ENCODE measurements at places on chromosomes 5 and 9.

DNA sequence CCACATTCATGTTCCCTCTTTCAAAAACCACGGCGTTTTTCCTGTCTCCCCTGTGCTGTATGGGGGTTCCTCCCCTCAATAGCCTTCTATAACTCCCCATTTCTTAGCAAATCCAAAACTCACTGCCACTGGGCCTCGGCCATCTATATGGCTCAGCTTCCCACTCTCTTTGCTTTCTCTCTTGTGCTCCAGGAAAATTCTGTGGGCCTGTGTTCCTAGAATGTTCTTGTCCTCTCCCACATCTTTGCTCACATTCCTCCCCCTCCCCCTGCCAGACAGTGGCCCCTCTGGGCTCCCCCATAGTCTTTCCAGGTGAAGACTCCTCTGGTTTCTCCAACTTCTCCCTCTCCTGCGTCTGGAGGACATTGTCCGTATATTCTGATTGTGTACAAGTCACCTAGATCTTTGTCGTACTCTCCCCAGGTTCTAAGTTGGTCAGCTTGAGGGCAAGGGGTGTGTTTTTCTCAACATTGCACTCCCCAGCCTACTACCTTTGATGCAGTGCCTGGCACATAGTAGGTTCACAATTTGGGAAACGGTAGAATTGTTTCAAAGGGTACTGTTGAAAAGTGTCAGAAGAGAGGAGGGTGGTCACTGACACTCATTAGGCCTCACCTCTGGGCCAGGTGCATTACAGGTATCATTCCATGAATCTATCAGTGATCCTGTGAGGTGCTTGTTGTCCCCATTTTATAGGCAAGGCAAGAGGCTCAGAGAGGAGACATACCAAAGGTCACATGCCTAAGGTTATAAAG is 3.7 kb upstream of the DUSP1 start:
- no peak for DNase-seq

- DNase-seq: peak; percentile 21
Measured at GRCh38 chr9:93522736-93523135, 53.6 kb upstream of the PHF2 start.

GRCh38 chr9:76166526-76166925 is 227.7 kb downstream of the RFK start:
- DNase-seq: no peak

GRCh38 chr5:1744393-1745122 is 55.1 kb downstream of the MRPL36 start:
- no peak for DNase-seq

DNA sequence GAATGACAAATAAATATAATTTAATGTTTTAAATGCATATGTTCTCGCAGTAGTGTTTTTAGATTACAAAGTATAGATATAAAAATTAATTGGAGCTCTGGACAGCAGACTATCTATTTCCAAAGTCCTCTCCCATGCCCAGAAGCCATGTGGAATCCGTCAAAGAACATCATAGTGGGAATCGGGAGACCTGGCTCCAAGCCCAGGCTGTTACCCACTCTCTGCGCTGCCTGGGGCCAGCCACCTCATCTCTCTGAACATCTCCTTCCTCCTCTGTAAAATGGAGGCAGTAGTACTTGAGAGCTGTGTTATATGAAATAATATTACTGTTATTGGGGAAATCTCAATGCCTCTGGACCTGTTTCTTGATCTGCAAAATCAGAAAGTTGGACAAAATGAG is 58.1 kb upstream of the SLC30A5 start:
- DNase-seq: peak; percentile 67

DNA sequence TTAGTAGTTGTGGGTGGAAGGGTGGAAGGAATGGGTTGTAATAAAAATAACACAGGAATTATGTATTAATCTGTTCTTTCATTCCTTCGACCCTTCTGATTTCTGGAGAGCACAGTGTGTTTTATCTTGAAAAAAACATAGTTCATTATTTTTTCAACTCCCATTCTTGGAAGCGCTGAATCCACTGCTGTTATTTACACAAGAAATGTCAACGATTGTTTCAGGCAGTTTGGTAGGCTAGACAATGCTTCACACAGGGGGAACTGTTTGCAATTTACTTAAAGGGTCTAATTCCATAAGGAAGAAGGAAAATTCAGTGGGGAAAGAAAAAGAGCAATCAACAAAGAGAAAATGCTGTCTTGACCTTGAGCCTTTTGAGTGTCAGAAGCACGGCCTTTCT is 142.9 kb downstream of the TLE1 start:
- DNase-seq: no peak

GRCh38 chr5:172350212-172351181 is 66.9 kb upstream of the UBTD2 start:
- peak; percentile 26 for DNase-seq

GRCh38 chr5:126464959-126465358 is 41.8 kb downstream of the GRAMD2B start:
- DNase-seq: no peak

DNA sequence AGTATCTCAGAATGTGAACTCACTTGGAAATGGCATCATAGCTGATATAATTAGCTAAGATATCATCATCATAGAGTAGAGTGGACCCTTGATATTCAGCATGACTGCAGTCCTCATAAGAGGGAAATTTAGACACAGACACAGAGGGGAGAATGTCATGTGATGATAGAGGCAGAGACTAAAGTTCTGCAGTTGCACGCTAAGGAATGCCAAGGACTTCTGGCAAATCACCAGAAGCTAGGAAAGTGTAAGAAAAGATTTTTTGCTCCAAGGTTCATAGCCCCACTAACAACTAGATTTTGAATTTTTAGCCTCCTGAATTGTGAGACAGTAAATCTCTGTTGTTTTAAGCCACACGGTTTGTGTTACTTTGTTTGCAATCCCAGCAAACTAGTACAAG is 612.6 kb upstream of the ST8SIA4 start:
- no peak for DNase-seq

GRCh38 chr9:3224931-3225330 is 300.9 kb downstream of the RFX3 start:
- DNase-seq: no peak

DNA sequence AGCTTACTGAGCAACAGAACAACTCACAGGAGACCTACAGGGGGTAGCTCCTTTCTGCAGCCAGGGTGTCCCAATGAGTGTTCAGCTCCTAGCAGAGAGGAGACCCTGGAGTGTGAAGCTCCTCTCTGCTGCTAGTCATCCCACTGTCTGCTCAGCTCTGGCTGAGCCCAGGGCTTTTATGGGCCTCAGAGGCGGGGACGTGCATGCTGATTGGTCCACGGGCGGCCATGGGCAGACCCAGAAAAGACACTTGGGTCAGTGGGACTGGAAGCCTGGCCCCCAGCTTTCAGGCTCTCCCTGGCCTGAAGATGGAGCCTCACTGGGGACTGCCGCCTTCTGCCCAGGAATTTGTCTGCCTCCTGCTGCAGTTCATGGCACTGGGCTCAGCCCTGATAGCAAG is 40.6 kb downstream of the TSPAN17 start:
- no peak for DNase-seq

DNA sequence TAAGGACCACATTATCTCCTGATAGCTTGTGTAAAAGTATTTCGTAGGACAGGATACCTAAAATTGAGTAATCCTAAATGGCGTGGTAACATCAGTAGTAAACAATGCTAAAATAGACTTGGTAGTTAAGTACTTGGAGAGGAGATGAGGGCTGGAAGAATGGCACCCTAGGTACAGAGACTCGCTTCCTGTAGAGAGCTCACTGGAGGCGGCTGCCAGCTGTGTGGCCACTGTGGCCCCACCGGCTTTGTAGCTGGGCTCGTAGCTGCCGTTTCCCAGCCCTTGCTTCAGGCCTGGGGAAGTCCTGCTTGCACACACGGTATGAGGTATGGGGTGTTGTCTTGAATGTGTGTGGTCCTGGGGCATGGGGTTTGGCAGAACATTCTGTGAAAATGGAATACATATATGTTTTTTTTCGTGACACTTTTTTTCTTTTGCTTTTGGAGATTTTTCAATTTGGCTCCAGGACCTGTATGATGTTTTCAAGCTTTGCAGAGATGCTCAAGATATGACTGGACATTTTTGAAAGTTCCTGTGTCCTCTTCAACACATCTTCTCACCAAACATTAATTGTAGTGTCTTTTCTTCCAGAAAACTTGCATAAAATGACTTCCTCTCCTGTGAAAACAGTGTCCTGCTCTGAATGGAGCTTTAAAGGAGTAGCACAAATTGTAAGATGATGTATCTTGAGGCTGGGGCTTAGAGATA is 58.0 kb downstream of the RCL1 start:
- DNase-seq: no peak

GRCh38 chr5:13278148-13278547 is 666.3 kb downstream of the DNAH5 start:
- no peak for DNase-seq

DNA sequence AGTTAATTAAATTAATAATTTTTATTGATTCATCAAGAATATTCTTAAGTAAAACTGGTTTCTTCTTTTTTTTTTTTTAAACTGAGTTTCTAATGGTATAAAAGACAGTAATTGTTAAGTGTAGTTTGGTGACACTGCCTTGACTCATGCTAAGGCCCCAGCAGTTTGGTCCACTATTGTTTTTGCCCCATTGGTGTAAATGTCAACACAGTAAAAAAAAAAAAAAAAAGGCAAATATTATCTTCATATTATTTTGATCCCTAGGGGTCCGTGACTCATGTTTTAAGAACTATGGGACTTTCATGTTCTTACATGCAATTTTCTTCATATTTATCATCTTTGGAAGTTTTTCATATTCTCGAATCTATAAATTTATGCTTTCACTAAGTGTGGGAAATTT is 29.2 kb upstream of the JAK2 start:
- peak; percentile 66 for DNase-seq

GRCh38 chr9:116020801-116021200 is 132.8 kb upstream of the PAPPA start:
- peak; percentile 37 for DNase-seq

DNA sequence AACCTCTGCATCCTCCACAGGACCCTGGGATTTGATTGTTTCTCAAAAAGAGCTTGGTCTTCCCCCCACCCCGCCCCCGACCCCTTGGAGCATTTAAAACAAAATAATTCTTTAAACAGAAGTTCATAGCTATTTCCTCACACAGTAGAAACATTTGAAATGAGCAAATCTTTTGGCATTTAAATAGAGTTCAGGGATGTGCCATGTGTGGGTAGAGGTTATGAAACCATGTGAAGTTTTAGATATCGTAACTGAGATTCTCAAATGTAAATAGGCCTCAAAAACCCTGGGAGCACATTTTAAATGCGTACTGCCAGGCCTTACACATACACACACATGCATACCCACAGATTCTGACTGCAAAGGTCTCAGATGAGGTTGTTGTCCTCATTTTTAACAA is 66.5 kb downstream of the EPB41L4B start:
- DNase-seq: peak; percentile 63

- DNase-seq: no peak
Measured at GRCh38 chr5:31487506-31487905, 44.4 kb downstream of the DROSHA start.

DNA sequence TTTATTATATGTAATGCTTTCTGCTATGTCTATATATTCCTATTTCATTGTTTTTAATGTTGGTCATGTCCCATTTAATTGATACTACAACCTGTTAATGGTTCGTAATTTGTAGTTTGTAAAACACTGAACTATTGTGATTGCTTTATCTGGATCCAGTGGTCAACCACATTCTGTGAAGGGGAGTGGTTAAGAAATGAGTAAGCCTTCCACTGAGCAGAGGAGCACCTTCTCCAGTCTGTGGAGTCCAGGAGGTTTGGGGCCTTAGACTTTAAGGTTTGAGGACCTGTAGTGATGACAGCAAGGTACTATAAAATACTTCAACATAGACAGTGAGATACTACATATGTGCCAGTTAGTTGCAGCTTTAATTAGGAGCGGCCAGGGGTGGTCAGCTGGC is 67.7 kb upstream of the RAD23B start:
- peak; percentile 20 for DNase-seq

DNA sequence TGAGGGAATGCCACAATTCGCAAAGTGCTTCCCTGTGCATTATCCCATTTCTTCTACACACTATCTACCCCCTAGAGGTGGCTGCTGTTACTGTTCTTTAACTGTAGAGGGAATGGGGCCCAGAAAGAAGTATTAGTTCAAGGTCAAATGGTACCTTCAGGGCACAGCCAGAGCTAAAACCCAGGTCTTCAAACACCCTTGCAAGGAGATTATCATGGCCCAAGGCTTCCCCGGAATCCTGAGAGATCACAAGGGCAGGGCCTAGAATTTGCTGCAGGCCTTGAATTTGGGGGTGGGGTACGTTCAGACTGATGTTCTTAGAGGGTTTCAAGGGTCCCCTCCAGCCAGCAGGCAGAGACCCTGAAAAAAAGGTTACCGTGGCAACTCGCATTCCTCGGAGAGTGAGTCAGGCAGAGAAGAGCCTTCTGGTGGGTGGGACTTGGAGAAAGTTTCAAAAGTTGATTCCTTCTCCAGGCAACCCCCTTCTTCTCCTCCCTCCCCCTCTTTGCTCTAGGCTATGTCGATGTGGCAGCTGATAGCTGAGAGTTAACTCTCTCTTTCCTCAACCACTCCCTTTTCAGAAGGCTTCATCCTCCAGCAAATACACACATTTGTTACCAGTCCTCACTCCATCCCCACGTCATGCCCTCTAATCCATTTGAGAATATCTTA is 1.9 kb downstream of the SPARC start:
- DNase-seq: peak; percentile 72

- no peak for DNase-seq
Measured at GRCh38 chr5:14201325-14202045, 58.3 kb downstream of the TRIO start.

- peak; percentile 90 for DNase-seq
Measured at GRCh38 chr5:150780816-150781221, 2.3 kb downstream of the SMIM3 start.

DNA sequence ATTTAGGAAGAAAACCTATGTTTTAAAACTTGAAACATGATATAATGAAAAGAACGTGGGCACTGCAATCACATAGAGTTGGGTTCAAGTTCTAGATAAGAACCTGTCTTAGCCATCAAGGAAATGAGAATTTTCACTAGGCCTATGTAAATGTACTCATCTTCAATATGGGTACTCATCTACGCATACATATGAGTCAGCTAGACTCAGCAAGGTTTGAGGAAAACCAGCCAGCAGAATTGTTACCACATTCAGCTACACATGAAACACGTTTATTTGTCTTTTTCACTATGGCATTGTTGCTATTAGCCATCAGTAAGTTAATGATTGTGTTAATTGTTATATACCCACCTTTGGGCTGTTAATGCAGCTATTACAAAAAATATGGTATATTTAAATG is 146.3 kb downstream of the CHSY3 start:
- peak; percentile 44 for DNase-seq

- DNase-seq: no peak
Measured at GRCh38 chr5:68960961-68961360, 132.9 kb upstream of the SLC30A5 start.

DNA sequence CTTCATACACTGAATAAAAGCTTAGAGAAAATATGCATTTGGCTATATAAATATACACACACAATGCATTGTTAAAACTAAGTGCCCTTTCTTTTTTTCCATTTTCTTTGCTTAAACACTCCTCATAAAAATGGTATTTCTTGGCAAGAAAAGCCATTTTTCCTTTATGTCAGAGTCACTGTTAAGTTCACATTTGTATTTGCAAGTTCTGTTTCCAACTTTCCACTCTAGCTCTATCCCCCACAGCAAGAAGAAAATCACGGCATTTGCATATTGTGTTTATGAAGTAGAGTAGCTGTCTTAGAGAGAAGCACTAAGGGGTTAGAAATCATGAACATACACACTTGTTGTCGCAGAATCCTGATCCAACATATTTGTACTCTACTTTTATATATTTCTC is 662.1 kb upstream of the MEF2C start:
- no peak for DNase-seq

- no peak for DNase-seq
Measured at GRCh38 chr9:122119166-122119521, 26.0 kb upstream of the TTLL11 start.

GRCh38 chr9:33907347-33907746 is 90.4 kb downstream of the UBE2R2 start:
- DNase-seq: no peak

GRCh38 chr9:111429175-111429574 is 55.0 kb downstream of the ECPAS start:
- peak; percentile 5 for DNase-seq
